ENCODE measurements at places on chromosomes 6 and 20. TPM values are rescaled to one million over a fixed set of nuclear protein-coding genes. Genes with fewer than 3 reads are reported as not detected.

VPS16 gene
- total RNA-seq, result 52.9 TPM

DEFB121 gene
- total RNA-seq, result not detected

MAP7 gene
- total RNA-seq, result 1.4 TPM

PRDM1 gene
- 0.58 TPM for total RNA-seq

TREML2 gene
- total RNA-seq, result not detected

ZNF311 gene
- total RNA-seq, result 2.3 TPM

PAQR8 gene
- 6.2 TPM for total RNA-seq

Data from regular cardiac myocyte (primary cell).